ENCODE measurements at places on chromosomes 2 and 18. TPM values are rescaled to one million over a fixed set of nuclear protein-coding genes. Genes with fewer than 3 reads are reported as not detected.

DRC1 gene
- total RNA-seq, result 0.31 TPM

CNGA3 gene
- not detected for total RNA-seq

CRYGC gene
- not detected for total RNA-seq

VIL1 gene
- total RNA-seq, result 0.17 TPM

ALPG gene
- 0.15 TPM for total RNA-seq

IL36A gene
- total RNA-seq, result not detected

NDC80 gene
- total RNA-seq, result 10.7 TPM

ABCB11 gene
- 0.01 TPM for total RNA-seq

IHH gene
- 0.22 TPM for total RNA-seq

ARHGEF33 gene
- total RNA-seq, result 0.03 TPM

ICA1L gene
- 1.4 TPM for total RNA-seq

TMEFF2 gene
- total RNA-seq, result 0.31 TPM

EIF5B gene
- total RNA-seq, result 59.5 TPM

MC4R gene
- not detected for total RNA-seq

HOXD9 gene
- 1.7 TPM for total RNA-seq

MAP3K19 gene
- not detected for total RNA-seq

IL1RL2 gene
- not detected for total RNA-seq

CHN1 gene
- total RNA-seq, result 19.4 TPM

TDRD15 gene
- total RNA-seq, result not detected

POTEE gene
- 0.03 TPM for total RNA-seq

FER1L5 gene
- not detected for total RNA-seq

HAAO gene
- not detected for total RNA-seq

UGT1A4 gene
- 0.06 TPM for total RNA-seq

C1QL2 gene
- 0.06 TPM for total RNA-seq

TYW5 gene
- 9.3 TPM for total RNA-seq

ERLEC1 gene
- total RNA-seq, result 67.2 TPM

ZNF236 gene
- 3.9 TPM for total RNA-seq

SNX17 gene
- total RNA-seq, result 147 TPM

GPR45 gene
- not detected for total RNA-seq

SCN7A gene
- total RNA-seq, result 0.01 TPM

CCDC148 gene
- total RNA-seq, result 0.39 TPM

ANKRD62 gene
- total RNA-seq, result not detected

ELOA2 gene
- total RNA-seq, result not detected

TRMT61B gene
- total RNA-seq, result 16.9 TPM

FZD7 gene
- total RNA-seq, result 5.4 TPM

C2orf78 gene
- total RNA-seq, result not detected

ZNF804A gene
- total RNA-seq, result not detected

ORC4 gene
- 33.3 TPM for total RNA-seq

ACKR3 gene
- 20.2 TPM for total RNA-seq

CEP192 gene
- 8.6 TPM for total RNA-seq

SCYGR8 gene
- not detected for total RNA-seq

CYP1B1 gene
- total RNA-seq, result 6.9 TPM

RBKS gene
- total RNA-seq, result 7.4 TPM

ZNF407 gene
- total RNA-seq, result 2.8 TPM

AKAIN1 gene
- total RNA-seq, result not detected

CHRND gene
- not detected for total RNA-seq

KCNG3 gene
- total RNA-seq, result 0.74 TPM

Measured in A549 treated with CORT108297 at 1 μM for 4 hours (cell line).